ENCODE measurements at places on chromosomes 4 and X. TPM values are rescaled to one million over a fixed set of nuclear protein-coding genes. Genes with fewer than 3 reads are reported as not detected.

GRCh38 chr4:6549890-6550620 lies 24.9 kb upstream of the MAN2B2 start:
- no peaks in the 10 kb centered on the region for H3K27me3 ChIP-seq
- DNase-seq, result no peak
- no peak overlapping the region for H3K4me3 ChIP-seq
- no peak overlapping the region for H3K27ac ChIP-seq
- no peaks in the 10 kb centered on the region for H3K36me3 ChIP-seq
- H3K4me1 ChIP-seq, result no peaks in the 10 kb centered on the region

DNA sequence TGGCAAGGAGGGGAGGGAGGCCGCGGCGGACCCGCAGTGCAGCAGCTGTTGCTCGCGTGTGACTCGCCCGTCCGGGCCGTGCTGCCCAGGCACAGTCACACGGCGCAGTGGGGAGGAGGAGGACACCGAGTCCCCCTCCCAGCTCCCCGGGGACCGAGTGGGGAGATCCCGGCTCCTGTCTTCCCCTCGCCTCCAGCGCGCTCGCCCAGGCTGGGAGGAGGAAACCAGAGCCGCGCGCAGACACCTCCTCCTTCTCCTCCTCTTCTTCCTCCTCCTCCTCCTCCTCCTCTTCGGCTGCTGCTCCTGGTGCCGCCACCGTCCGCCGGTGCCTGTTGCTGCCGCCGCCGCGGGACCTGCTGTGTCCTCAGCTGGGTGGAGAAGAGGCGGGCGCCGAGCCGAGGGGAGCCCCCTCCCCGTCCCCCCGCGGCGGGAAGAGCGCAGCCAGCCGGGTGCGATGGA lies at the start of gene TBC1D1:
Gene TBC1D1 (plus strand): TSS at position 284 of the 459 bp plus-strand sequence. CDS start 11,012 bp downstream, outside the sequence.
- H3K27ac ChIP-seq, result peak within 1 kb of the TSS; percentile 77
- no peaks in the 10 kb centered on the region for H3K36me3 ChIP-seq
- H3K4me1 ChIP-seq, result peaks cover 5% of the 10 kb centered on the region

DNA sequence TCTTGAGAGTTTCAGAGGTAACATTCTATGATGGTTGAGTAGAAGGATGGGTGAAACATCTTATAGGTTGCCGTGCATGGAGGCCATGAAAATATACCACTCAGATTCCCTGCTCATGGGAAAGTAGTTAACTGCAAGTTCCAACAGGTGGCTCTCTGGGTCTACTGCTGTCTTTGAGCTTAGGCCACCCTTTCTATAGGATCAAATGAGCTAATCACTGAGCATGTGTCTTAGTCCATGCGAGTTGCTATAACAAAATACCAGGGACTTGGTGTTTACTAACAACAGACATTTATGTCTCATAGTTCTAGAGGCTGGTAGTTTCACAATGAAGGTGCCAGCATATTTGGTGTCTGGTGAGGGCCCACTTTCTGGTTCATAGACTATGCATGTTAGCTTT lies 144.8 kb upstream of the UNC5C start:
- H3K4me3 ChIP-seq, result no peak overlapping the region
- H3K36me3 ChIP-seq, result no peaks in the 10 kb centered on the region
- no peak for DNase-seq

- no peaks in the 10 kb centered on the region for H3K36me3 ChIP-seq
- H3K4me3 ChIP-seq, result no peak overlapping the region
- H3K27ac ChIP-seq, result no peak overlapping the region
These were observed 48.4 kb downstream of the IDS start for GRCh38 chrX:149456476-149457245.

GRCh38 chr4:78622253-78622979 lies 70.8 kb downstream of the ANXA3 start:
- no peak overlapping the region for H3K27ac ChIP-seq
- H3K4me1 ChIP-seq, result no peaks in the 10 kb centered on the region
- no peak for DNase-seq

- no peaks in the 10 kb centered on the region for H3K27me3 ChIP-seq
- DNase-seq, result no peak
- no peaks in the 10 kb centered on the region for H3K4me1 ChIP-seq
- H3K4me3 ChIP-seq, result no peak overlapping the region
- no peaks in the 10 kb centered on the region for H3K36me3 ChIP-seq
These were observed 1.4 kb downstream of the TMA16 start for GRCh38 chr4:163495900-163496299.

DNA sequence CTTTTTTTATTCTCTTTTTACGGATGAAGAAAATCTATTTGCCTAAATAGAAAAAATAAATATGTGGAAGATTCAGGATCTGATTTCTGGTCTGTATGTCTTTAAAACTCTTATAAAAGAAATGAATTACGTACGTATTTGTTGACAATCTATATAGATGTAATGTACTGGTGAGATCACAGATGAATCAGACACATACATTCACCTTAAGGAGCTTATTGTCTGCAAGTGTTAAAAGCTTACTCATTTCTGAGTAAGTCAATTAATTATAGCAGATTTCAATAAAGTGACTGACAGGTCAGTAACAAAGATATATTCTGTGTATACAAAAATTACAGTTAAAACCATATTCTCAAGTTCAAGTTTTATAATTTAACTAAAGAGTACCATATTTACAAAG lies 66.6 kb upstream of the NAF1 start:
- DNase-seq, result no peak
- no peaks in the 10 kb centered on the region for H3K27me3 ChIP-seq
- H3K4me1 ChIP-seq, result no peaks in the 10 kb centered on the region
- H3K27ac ChIP-seq, result no peak overlapping the region
- H3K36me3 ChIP-seq, result no peaks in the 10 kb centered on the region
- no peak overlapping the region for H3K4me3 ChIP-seq

DNA sequence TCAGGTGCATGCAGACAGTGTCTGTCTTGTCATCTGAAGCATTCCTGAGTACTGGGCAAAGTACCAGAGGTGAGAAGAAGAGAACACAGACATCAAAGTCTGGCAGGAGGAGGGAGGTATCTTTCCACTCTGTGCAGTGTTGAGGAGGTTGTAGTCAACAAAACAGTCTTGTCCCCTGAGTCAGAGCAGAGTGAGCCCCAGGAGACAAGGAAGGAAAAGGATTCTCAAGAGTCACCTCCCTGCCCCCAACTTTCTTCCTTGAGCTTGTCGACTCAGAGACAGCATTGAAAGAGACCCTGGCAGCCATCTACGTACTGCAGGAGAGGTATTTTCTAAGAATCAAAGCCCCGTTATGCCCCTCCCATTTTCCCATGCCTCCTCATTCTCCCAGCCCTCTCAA lies 4.4 kb upstream of the SRPX start:
- no peak overlapping the region for H3K27ac ChIP-seq
- H3K4me1 ChIP-seq, result no peaks in the 10 kb centered on the region
- no peaks in the 10 kb centered on the region for H3K36me3 ChIP-seq
- no peak overlapping the region for H3K4me3 ChIP-seq

DNA sequence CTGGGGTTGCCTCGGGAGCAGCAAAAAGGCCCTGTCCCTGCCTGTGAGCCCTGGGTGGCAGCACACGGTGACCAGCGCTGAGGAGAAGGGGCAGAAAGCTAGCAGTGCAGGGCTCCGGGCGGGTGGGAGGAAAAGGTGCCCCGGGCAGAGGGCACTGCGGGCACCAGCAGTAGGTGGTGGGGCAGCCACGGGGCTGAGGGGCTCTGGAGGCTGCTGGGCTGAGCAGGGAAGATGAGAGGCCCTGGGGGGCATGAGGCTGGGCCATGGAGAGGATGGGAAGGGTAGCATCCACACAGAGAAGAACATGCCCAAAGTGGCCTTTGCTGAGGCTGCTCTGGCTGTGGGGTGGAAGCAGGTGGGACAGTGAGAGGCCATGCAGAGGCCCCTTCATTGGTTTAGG lies 67.5 kb upstream of the NKX1-1 start:
- no peak overlapping the region for H3K27ac ChIP-seq
- peak; percentile 61 for DNase-seq
- H3K4me3 ChIP-seq, result no peak overlapping the region
- no peaks in the 10 kb centered on the region for H3K36me3 ChIP-seq

- H3K4me3 ChIP-seq, result peak overlapping the region; percentile 58
- no peaks in the 10 kb centered on the region for H3K27me3 ChIP-seq
- peak overlapping the region; percentile 72 for H3K27ac ChIP-seq
- H3K36me3 ChIP-seq, result peaks cover 3% of the 10 kb centered on the region
- DNase-seq, result no peak
- H3K4me1 ChIP-seq, result no peaks in the 10 kb centered on the region
These were observed 691 bp downstream of the MAGED1 start for GRCh38 chrX:51893931-51894696.

DNA sequence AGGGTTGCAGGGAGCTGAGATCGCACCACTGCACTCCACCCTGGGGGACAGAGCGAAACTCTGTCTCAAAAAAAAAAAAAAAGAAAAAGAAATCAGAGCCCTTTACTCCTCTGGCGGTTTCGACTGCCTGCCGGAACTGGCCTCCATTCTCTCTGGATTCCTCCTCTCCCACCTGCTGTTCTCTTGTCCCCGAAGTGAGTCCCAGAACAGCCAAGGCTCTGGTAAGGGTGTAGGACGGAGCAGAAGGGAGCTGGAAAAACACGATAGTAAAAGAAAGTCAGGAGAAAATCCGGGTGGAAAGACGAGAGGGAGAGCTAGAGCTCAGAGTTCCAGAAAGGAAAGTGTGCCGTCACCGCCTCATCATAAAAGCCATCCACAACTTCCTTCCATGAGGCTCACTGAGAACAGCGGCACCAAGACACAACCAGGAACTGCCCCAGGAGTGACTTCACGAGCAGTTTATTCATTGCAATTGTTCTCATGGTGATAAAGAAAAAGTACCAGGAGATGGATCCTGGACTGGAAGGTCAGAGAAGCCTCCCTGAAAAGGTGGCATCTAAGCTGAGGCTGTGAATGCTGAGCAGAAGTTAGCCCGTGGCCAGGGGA lies 12.3 kb downstream of the TLR3 start:
- H3K27me3 ChIP-seq, result no peaks in the 10 kb centered on the region
- no peak overlapping the region for H3K27ac ChIP-seq
- H3K4me1 ChIP-seq, result no peaks in the 10 kb centered on the region
- DNase-seq, result no peak

DNA sequence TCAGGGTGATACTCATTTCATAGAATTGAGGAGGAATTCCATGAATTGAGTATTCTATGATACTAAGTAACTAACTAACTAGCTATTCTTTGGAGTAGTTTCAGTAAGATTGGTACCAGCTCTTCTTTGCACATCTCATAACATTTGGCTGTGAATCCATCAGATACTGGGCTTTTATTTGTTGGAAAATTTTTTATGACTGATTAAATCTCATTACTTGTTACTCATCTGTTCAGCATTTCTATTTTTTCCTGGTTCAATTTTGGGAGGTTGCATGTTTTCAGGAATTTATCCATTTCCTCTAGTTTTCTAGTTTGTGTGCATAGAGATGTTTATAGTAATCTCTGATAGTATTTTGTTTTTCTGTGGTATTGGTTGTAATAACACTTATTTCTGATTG lies 70.8 kb upstream of the FREM3 start:
- no peak overlapping the region for H3K4me3 ChIP-seq
- no peak for DNase-seq
- H3K27me3 ChIP-seq, result no peaks in the 10 kb centered on the region
- no peak overlapping the region for H3K27ac ChIP-seq
- H3K36me3 ChIP-seq, result no peaks in the 10 kb centered on the region
- no peaks in the 10 kb centered on the region for H3K4me1 ChIP-seq

DNA sequence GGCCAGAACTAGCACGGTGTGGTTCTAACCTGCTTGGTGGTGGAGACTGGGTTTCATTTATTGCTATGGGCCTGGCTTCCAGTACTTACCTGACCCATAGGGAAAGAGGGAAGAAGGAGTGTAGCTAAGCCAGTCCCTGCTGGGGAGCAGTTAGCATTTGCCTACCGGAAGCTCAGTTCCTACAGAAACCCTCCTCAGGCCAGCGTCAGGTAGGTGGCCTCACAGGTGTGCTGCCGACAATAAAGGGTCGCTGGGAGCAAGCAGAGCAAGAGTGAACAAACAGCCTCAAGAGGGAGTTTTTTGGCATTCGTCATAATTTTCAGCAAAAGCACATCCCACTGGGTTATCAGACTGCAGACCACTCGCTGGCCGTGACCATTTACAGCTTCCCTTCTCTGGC lies 740.6 kb upstream of the TENM3 start:
- H3K4me3 ChIP-seq, result no peak overlapping the region
- no peaks in the 10 kb centered on the region for H3K36me3 ChIP-seq
- no peaks in the 10 kb centered on the region for H3K27me3 ChIP-seq
- DNase-seq, result no peak
- H3K4me1 ChIP-seq, result no peaks in the 10 kb centered on the region
- no peak overlapping the region for H3K27ac ChIP-seq

The ZCCHC18 gene
- 1.6 TPM for total RNA-seq

The SETD7 gene
- 82.4 TPM for total RNA-seq

The GRK4 gene
- total RNA-seq, result 10.3 TPM

The ARL9 gene
- 0.51 TPM for total RNA-seq

The SPANXN3 gene
- not detected for total RNA-seq

The SHROOM3 gene
- total RNA-seq, result 51.3 TPM

The EDA gene
- total RNA-seq, result 9.0 TPM
